SIG-M5 (cell line): ENCODE measurements at places on chromosomes 4 and X.

GRCh38 chr4:71487344-71487920, 148.6 kb downstream of the SLC4A4 start:
- no peak for DNase-seq

DNA sequence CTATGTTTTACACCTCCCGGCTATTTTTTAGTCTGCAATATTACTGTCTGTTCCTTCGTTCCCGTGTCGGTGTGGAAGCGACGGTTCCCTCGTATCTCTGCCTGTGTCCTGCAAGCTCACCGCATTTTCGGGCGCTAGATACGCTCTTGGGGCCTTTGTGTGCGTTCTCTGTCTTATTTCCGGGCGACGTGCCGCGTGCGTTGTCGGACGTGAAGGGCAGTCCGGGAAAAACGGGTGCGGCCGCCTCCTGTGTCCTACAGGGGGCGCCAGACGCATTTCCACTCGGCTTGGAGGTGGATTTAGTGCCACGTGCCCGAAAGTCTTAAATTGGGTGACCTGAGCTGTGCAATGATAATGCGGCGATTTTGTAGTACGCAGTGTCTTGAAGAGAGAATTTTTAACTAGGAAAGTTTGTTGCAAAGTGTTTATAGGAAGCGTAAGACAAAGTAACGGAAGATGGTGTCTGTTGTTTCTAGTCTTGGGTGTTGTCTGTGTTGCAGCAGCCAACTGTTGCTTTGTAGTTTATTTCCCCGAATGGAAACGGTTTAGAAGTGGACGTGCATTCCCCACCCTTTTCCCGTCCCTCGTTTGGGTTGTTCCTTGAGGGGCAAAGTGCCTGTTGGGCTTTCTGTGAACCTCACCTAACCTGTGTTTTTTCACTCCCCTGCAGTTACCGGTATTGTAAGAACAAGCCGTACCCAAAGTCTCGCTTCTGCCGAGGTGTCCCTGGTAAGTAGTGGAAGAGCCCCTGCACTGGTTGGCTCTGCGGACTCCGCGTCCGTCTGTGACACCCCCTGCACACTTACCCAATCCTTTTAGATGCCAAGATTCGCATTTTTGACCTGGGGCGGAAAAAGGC, 720 bp downstream of the RPL10 start:
- DNase-seq = peak; percentile 26

DNA sequence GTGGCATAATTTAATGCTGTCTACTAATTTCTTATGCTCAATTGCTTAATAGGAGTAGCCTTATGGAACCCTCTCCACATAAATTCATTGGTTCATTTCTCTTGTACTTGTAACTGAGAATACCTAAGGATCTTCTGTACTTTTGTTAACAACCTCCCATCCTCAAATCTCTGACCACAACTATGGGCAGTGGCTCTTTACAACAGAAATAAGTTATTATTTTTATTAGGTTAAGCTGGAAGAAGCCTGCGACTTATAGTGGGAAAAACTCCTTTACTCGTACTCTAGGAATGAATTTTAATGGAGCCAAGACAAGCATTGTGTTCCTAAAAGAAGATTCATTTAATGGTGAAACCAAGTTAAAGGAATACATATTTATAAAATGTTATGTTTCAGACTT, 337.1 kb upstream of the CTSO start:
- no peak for DNase-seq

DNA sequence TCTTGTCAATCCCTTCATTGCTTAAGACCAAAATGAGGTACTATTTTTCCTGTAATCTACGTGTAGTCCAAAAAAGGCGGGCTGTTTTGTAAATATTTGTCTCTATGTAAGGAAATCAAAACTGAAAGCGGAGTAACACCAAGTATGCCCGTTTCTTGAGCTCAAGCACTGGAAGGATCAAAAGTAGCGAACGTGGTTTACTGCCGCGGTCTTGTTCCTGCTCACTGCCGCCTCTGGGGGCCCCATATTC, 71.5 kb downstream of the AFF1 start:
- DNase-seq = no peak

DNA sequence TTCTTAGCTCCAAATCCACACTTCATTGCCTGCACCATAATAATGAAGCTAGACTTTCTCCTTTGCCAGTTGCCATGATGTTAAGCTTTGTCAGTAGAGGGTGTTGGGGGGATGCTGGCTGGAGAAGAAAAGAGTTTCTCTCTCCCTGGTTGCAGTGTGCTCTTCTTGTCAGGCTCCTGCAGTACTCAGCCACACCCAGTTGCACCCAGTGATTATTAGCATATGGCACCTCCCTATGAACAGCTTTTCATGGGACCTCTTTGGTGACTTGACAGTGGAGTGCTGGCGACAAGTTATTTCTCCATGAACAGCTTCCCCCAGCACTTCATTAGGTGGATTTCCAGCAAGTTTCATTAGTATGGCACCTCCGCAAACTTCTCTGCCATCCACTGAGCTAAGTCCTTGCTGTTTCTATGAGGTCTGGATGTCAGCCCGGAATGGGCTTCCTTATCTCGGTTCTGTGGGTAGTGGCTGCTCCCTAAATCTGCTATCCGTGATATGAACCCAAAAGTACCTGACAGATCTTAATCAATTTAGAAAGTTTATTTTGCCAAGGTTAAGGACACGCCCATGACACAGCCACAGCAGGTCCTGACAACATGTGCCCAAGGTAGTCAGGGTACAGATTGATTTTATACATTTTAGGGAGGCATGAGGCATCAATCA, 18.8 kb upstream of the OTUD4 start:
- DNase-seq = no peak

GRCh38 chrX:94057385-94057784, 383.4 kb downstream of the FAM133A start:
- DNase-seq = no peak

GRCh38 chr4:110815950-110816349, 193.1 kb upstream of the PITX2 start:
- no peak for DNase-seq

- no peak for DNase-seq
Measured at GRCh38 chrX:43973249-43974099, at the start of gene NDP. Gene NDP (minus strand): TSS chrX:43973390. CDS start chrX:43958645, 14,745 bp downstream.

DNA sequence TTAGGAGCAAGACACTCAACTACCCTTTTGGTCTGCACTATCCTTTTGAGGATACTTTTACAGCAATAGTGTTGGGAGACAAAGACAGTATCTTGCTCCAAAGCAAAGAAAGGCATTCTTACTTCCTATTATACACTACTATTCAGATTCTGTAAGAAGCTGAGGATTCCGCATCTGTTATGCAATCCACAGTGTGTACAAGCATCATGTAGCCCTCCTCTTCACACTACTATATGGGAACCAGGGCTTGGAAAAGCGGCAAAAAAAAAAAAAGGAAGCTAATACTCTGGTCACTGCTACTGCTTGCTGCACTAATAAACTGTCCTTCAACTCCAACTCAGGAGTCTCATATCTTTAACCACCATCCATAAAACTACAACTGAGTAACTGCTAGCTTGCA, 59.1 kb downstream of the FBXW7 start:
- DNase-seq = no peak

GRCh38 chr4:73451981-73452747, 16.1 kb downstream of the AFP start:
- no peak for DNase-seq

DNA sequence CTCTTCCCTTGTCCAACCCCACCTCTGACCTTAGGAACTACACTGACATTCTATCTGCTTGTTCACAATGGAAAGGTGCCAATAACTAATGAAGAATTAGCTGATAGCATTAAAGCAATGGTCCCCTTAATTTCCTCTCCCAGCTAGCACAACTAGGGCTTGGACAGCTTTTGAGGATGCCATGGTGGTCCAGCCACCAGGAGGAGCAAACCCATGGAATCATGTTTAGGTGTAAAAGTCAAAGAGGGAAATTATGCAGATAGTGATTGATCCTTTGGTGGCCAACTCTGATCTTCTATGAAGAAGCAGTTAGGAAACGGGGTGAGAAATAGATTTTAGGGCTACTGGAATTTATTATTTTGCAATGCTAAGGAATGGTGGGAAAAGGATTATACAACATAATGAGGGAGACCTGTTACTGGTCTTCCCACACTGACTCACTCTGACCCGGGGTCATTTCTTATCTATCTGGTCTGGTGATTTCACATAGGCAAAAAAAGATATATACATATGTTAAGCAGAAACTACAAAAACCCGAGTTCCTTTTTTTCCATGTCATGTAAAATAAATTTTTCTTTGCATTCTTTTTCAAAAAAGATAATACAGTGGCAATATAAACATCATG, 45.8 kb upstream of the FBXW7 start:
- DNase-seq = no peak

GRCh38 chr4:168759959-168760527, 250.0 kb downstream of the CBR4 start:
- no peak for DNase-seq

DNA sequence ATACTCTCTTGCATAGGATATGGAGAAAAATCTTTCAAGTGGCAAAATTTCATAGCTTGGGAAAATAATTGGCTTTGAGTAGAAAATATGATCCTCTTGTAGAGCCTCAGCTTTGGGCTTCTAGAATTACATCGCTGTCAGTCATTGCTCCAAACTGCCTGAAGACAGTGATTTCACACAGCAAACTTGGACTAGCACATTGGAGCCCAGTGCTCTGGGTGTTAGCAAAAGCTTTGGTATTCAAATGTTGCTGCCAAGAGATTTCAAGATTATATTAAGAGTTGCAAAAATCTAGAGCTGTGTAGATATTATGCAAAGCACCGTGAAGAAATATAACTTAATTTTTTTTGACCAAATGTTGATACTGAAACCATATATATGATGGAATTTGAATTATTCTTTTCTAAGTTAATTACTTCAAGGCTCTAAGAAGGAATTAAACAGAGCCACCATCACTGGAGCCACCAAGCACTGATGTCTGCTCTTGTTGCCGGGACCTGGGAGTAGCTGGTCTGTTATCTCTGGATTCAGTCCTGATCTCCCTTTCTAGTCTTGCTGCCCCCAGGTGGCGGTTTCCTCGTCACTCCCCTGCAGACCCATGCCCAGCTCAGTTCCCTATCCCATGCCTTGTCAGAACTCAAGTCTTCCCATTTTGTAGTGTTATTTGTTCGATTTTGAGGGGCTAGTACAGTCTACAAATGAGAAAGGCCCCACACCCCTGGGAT, 260.7 kb upstream of the SFRP2 start:
- DNase-seq = no peak

DNA sequence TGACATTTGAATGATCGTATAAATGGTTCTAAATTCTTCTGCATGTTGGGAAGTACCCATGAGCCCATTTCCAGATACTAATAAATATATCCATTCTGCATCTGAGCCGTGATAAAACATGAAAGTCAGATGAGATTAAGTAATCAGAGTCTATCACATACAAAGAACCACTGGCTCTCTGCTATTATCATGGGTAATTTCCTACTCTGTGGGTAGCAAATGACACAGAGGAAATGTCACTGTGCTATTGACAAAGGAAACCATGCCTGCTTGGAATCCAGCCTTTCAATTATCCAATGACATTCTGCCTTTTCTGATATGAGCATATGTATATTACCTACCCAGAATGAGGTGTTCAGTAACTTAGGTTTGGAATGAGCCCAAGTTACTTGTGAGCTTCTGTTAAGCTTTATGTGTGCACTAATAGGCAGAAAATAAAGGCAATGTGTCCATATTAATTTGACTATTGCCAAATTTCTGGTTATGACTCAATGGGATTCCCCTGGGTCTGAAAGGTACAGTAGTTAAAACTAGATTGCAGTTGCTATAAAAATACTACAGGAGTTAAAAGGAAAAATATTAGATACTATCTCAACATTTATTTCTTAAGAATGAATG, 238.7 kb upstream of the KCNIP4 start:
- no peak for DNase-seq

DNA sequence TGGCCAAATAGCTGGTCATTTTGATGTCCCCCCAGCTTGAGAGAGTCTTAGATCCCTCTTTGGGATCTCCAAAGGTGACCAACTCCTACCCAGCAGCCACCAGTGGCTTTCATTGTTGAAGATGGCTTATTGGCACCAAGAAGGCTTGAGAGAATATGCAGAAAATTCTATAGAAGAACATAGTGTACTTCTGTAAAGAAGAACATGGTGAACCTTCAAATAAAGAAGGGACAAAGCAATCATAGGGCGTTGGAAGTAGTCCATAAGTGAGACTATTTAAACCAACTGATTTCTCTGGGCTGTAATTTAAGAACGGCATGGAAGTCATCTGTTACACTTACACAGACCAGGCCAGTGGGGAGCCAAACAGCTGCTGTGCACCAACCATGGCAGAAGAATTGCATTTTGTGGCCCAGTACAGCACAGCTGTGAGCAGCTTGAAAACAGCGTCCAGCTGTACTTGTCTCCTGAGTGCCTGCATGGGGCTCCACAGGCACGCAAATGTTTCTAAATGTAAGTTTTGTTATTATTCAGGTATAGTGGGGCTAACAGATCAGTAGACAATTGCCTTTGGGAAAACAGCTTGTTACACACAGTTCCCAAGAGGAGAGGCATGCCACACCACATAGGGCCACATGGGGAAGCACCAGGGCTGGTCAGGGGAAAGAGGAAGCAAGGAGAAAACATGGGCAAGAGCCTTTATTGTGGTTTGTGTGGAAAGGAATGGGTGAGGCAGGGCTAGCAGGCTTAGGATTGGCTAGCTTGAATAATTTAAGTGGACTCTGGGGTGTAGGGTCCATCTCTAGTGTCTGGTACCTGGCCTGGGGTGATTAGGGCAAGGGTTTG, 125.0 kb downstream of the ARHGAP6 start:
- no peak for DNase-seq

DNA sequence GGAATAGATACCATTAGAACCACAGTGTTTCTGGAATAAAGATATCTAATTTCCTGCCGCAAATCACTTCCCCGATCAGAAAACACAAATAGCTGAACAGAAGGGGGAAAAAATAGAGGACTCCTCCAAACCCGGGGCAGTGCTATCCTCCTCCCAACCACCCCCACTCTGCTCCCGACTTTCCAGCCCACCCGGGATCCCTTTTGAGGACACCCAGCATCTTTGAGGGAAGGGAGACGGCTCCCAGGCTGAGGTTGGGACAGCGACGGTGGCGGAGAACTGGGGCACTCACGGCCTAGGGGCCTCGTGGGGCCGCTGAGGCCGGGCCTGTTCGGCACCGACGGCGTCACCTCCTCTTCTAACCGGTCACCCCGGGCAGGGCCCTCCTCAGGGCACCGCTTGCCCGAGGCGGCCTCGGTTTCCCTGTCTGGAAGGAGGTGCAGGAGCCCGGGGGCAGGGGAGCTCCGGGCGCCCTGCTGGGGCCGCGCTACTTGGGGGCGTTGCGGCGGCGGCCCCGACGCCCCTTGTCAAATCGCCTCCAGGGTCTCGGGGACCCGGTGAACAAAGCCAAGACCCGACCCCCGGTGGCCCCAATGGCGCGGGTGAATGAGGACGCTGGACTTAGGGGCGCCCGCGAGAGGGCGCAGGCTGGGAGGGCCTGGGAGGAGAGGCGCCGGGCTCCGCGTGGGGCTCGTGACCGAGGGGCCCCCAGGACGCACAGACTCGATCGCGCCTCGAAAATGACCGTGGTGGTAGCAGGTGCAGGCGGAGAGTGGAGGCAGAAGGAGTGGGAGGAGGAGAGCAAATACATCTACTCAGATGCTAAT, 6.9 kb upstream of the ARX start:
- DNase-seq = no peak
